ENCODE measurements at places on chromosomes 11 and 22.

- no peak for DNase-seq
Measured at GRCh38 chr11:10275714-10276113, 18.3 kb downstream of the SBF2 start.

GRCh38 chr11:92642177-92642931 lies 327.1 kb upstream of the MTNR1B start:
- DNase-seq, result no peak

- DNase-seq, result no peak
Measured at GRCh38 chr11:63564784-63565350, 1.7 kb upstream of the PLAAT2 start.

DNA sequence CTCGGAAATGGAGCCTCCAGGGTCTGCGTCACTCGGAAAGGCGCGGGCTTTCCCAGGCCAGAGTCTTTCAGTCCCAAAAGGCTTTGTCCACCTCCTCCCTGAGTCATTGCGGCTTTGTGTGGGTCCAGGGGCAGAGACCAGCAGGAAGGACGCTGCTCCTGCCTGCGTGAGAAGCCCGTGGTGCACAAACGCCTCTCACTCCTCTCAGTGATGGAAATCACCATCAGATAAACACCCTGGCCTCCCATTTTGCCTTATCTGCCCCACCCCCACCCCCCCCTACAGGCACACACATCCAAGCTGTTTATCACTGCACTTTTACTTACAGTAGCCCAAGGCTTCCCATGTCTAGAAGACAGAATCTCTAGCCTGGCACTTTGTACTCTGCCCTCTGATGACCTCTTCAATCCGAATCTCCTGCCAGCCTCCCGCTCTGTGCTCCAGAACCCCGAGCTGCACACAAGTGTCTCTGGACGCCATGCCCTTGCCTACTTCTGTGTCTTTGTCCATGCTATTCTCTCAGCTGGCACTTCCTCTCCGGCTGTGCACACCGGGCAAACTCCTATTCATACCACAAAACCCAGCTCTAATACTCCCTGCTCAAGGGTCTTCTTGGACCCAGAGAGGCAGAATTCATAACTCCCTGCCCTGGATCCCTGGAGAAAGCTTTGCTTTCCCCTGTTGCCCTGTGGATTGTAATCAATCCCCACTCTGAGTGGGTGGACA lies 954.6 kb downstream of the TBC1D22A start:
- DNase-seq, result no peak

- DNase-seq, result no peak
Measured at GRCh38 chr11:72441752-72442207, 7.4 kb upstream of the CLPB start.

DNA sequence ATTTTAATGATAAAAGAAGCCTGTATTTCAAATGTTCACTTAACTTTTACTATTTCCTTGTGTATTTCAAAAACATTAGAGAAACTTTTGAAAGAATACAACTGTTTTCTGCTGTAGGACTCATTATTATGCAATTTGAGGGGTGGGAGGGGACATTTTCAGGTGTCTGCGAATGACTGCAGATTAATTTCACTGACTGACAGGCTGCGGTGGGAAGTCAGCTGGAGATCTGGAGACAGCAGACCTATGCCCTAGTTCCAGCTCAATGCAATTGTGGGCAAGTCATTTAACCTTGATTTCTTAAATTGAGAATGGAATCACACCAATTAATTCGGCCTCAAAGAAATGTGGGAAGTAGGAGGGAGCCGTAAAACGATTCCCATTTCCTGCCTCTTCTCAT lies 128.7 kb downstream of the ARL14EP start:
- DNase-seq, result no peak

DNA sequence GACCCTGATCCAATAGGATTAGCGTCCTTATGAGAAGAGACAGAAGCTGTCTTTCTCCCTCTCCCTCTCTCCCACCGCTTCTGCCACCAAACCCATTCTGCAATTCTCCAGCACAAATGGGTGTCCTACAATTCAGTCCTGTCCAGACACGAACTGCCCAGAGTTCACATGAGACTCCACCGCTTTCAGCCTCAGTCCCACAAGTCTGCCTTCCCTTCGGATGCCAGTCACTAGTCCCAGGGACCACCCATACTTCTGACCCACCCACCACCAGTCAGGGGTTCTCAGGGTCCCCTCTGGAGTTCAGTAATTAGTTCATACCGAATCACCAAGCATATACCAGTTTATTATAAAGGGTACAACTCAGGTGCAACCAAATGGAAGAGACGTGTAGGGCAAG lies 73.6 kb downstream of the TRIM29 start:
- no peak for DNase-seq

DNA sequence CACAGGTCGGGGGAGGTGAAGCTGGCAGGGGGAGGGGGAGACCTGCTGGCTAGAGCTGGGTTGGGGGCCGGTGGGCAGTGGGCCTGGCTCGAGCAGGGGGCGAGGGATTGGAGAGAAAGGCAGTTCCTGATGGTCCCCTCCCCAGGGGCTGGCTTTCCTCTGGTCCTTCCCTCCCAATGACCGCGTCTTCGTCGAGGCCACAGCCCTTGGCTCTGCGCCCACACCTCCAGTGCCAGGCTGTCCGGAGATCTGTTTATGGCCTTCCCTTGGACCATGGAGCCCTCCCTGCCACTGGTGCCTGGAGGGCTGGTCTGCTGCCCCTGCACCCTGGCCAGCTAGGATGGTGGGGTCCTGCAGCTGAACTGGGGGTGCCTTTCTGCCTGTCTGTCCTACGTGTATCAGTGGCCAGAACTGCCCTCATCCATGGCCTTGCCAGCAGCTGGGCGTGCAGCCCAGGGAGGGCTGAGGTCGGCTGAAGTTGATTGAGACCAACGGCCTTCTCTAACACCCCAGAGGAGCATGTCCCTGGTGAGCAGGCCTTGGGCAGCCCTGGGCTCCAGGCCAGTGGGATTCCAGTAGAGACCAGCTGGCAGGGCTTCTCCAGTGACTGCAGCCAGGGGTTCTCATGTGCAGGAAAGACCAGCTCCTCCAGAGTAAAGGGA lies 12.3 kb downstream of the TANGO2 start:
- no peak for DNase-seq

GRCh38 chr11:65833297-65834030 lies at the start of gene SNX32:
SNX32 (plus strand) TSS chr11:65833963; CDS start chr11:65834066, 103 bp downstream.
- peak; percentile 98 for DNase-seq

- no peak for DNase-seq
Measured at GRCh38 chr22:32200752-32201151, 4.1 kb downstream of the RFPL2 start.

- peak; percentile 24 for DNase-seq
Measured at GRCh38 chr11:100932474-100933100, 197.0 kb downstream of the PGR start.

- DNase-seq, result no peak
Measured at GRCh38 chr11:117796872-117797529, at the start of gene DSCAML1. DSCAML1 (minus strand) TSS chr11:117797216; CDS start chr11:117797079, 137 bp downstream.
